ENCODE measurements at places on chromosomes 3 and 15. TPM values are rescaled to one million over a fixed set of nuclear protein-coding genes. Genes with fewer than 3 reads are reported as not detected.

GRCh38 chr3:55480911-55481743, 6.0 kb downstream of the WNT5A start:
- no peak for DNase-seq
- peak overlapping the region; percentile 17 for H3K4me3 ChIP-seq
- H3K36me3 ChIP-seq: no peaks in the 10 kb centered on the region
- H3K4me1 ChIP-seq: peaks cover 41% of the 10 kb centered on the region
- H3K27ac ChIP-seq: no peak overlapping the region
- peaks cover 92% of the 10 kb centered on the region for H3K27me3 ChIP-seq

DNA sequence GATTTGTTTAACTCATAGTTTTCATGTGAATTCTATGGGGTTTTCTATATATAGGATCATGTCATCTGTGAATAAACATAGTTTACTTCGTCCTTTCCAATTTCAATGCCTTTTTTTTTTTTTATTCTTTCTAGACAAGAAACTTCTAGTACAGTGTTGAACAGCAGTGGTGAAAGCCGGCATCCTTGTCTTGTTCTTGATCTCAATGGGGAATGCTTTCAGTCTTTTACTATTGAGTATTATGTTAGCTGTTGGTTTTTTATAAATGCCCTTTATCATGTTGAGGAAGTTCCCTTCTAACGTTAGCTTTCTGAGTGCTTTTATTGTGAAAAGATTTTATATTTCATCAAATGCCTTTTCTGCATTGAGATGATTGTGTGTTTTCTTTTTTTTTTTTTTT, 69.0 kb downstream of the SLMAP start:
- DNase-seq: no peak
- no peak overlapping the region for H3K27ac ChIP-seq
- H3K27me3 ChIP-seq: no peaks in the 10 kb centered on the region
- no peaks in the 10 kb centered on the region for H3K36me3 ChIP-seq
- no peaks in the 10 kb centered on the region for H3K4me1 ChIP-seq

GRCh38 chr3:49377483-49377882, 19.3 kb upstream of the GPX1 start:
- no peak overlapping the region for H3K4me3 ChIP-seq
- H3K27ac ChIP-seq: no peak overlapping the region
- no peaks in the 10 kb centered on the region for H3K27me3 ChIP-seq
- peaks cover 30% of the 10 kb centered on the region for H3K36me3 ChIP-seq
- no peaks in the 10 kb centered on the region for H3K4me1 ChIP-seq

GRCh38 chr3:192261135-192261534, 466.2 kb downstream of the FGF12 start:
- H3K4me1 ChIP-seq: no peaks in the 10 kb centered on the region
- no peak for DNase-seq
- no peaks in the 10 kb centered on the region for H3K27me3 ChIP-seq

The SLC27A2 gene
- polyA plus RNA-seq: 1.4 TPM
